ENCODE measurements at places on chromosomes 1 and 21. TPM values are rescaled to one million over a fixed set of nuclear protein-coding genes. Genes with fewer than 3 reads are reported as not detected.

Gene JAM2
- total RNA-seq = 0.35 TPM

Gene FHAD1
- total RNA-seq = 0.35 TPM

Gene PADI3
- not detected for total RNA-seq

Gene LIPI
- total RNA-seq = not detected

Gene CSMD2
- total RNA-seq = 3.7 TPM

Gene KRTAP19-4
- total RNA-seq = not detected

Gene CLCA1
- total RNA-seq = under 0.01 TPM

Gene NRIP1
- total RNA-seq = 11.0 TPM

Gene TNNT2
- total RNA-seq = 0.35 TPM

Gene C1orf226
- total RNA-seq = not detected

Gene KRTAP19-1
- total RNA-seq = not detected

Gene FYB2
- not detected for total RNA-seq

Gene ZC3H11A
- 37.3 TPM for total RNA-seq

Gene LPGAT1
- 9.5 TPM for total RNA-seq

Gene DPT
- total RNA-seq = 5.5 TPM

Gene MYOCOS
- total RNA-seq = under 0.01 TPM

Gene SMPDL3B
- total RNA-seq = 0.12 TPM

Gene SRM
- total RNA-seq = 18.5 TPM
